Stimulated activated CD4-positive, alpha-beta T cell treated with anti-CD3 and anti-CD28 coated beads, Interleukin-1b, Interleukin-23, amount 100 ng/mL, for 1 hour (primary cell): ENCODE measurements at places on chromosomes 12 and 14.

DNA sequence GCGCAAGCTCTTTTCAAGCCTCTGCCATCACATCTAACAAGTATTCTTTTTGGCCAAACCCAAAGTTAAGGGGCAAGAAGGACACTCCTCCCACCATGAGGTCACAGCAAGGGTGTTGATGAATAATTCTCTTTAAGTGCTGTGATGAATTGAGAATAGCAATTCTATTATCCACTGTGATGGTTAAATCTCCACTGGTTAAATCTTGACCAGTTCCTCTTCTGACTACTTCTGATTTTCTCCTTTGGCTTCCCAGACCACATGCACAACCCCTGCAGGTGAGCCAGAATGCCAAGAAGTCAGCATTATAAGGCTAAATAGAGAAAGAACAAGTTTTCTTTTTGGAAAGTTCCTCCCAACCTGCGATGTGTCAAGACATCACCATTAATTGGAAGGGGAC, 90.6 kb upstream of the BCL2L14 start:
- DNase-seq, result no peak

DNA sequence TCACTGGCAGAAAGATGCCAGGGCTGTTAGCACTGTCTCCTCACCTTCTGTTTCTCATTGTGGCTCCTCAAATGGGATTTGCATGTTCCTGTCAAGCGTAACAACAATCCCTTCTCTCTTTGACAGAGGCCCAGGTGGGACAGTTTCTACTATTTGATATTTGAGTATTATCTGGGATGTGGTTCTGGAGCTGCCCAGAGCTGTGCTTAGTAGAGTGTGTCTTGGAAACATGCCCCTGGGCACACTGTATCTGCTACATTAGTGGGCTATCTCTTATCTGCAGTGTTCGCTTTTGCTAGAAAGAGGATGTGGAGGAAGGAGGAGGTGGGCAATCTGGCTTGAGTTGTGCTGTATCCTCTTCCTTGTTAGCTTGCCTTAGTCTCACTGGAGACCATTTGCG, 3.8 kb upstream of the ACADS start:
- DNase-seq, result no peak

DNA sequence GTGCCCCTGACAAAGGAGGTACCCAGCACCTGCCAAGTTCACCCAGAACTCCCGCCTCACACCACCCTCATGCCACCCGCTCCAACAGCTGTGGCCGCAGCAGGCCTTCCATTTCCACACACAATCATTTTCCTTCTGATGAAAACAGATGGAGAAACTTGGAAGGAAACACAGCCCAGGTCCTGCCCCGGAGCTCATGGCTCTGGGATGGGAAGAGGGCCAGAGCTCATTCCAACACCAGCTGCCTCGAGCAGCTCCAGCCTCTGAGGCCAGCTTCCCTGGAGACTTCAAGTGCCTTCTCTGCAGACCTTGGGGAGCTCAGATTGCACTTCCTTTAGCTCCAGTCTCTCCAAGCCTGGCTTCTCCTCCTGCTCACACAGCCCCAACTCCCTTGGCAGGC, 55.1 kb upstream of the CMKLR1 start:
- DNase-seq, result no peak

- DNase-seq, result no peak
Observed at GRCh38 chr14:55354500-55354899, 57.1 kb downstream of the ATG14 start.

GRCh38 chr14:22794551-22794951, 20.7 kb downstream of the SLC7A7 start:
- no peak for DNase-seq

GRCh38 chr14:100132903-100133510, 26.4 kb downstream of the DEGS2 start:
- no peak for DNase-seq

DNA sequence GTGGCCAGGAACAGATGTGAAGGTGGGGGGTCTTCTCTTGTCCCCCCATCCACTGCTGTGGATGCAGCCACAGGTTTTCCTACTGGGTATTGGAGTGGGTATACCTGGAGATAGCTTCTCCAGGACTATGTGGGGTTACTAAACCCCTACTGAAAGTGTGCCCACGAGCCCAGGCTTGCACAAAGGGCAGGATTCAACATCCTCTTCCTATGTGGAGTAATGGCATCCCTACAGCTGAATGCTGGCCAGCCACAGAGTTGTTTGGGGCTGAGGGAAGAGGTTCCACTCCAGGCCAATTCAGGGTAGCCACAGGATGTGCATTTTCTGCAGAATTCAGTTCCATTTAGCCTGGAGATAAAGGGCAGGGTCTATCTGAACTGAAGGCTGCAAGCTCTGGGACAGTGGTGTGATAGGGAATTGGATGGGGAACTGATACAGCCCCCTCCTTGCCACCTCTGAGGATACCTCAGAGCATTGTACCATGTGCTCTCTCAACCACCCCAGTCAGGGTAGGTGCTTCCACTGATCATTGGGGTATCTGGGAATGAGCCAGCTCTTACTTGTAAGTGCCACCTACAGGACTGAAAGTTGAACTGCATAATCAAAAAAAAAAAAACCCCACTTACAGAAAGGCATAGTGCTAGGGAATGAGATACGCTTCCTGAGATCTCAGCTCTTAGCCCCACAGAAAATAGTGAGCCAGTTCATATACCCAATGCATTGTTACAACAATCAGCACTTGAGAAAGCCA, 187.1 kb downstream of the KITLG start:
- no peak for DNase-seq

GRCh38 chr12:126936181-126936851, 1330.7 kb upstream of the TMEM132C start:
- DNase-seq, result no peak

DNA sequence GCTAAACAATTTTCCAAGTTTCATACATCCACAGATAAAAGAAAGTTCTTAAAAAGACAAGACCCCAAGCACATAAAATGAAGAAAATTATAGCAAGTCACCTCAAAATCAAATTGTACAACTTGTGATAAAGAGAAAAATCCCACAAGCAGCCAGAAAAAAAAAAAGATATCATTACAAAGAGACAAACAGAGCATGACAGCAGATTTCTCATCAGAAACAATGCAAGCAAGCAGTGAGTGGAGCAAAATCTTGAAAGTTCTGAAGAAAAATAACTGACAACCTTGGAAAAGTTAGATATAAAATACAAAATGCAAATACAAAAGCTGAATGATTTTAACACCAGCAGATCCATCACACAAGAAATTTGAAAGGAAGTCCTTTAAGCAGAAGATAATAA, 194.5 kb upstream of the SOX5 start:
- DNase-seq, result no peak

DNA sequence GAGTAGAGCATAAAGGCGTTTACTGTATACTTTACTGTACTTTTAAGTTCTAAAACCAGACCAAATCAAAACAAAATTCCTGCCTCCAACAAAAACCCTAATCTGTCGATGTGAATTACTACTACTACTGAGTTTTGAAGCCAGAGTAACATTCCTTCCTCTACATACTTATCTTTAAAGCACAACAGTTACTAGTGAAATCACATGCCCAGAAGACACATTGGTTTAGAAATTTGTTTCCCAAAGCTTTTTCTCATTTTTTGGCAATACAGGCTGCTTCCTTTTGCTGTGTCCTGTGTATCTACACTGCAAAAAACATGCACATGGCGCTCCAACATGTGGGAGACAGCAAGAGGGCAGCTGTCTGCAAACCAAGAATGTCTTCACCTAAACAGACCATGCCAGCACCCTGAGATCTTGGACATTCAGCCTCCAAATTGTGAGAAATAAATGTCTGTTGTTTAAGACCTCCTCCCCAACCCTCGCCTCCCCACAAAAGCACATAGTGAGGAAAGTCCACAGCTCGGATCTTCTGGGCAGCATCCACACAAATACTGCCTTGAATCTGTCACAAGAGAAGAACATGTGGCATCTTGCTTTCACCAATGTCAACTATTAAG, 21.1 kb downstream of the SETD3 start:
- no peak for DNase-seq

DNA sequence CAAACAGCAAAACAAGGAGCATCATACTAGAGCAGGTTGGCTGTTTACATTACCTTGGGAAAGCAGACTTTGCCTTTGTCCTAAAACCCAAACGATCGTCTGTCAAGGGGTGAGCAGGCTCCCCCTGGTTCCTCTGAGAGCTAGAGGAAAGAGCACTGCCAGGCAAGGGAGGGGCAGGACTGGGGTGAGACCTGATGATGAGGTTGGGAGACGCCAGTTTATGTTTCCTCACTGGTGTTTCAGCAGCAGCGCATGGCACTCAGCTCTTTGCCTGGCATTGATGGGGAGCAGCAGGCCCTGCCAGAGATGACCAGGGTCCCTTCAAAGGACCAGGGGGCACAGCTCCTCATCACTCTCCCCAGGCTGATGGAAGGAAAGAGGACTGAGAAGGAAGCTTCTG, 7.9 kb upstream of the KRT2 start:
- no peak for DNase-seq

DNA sequence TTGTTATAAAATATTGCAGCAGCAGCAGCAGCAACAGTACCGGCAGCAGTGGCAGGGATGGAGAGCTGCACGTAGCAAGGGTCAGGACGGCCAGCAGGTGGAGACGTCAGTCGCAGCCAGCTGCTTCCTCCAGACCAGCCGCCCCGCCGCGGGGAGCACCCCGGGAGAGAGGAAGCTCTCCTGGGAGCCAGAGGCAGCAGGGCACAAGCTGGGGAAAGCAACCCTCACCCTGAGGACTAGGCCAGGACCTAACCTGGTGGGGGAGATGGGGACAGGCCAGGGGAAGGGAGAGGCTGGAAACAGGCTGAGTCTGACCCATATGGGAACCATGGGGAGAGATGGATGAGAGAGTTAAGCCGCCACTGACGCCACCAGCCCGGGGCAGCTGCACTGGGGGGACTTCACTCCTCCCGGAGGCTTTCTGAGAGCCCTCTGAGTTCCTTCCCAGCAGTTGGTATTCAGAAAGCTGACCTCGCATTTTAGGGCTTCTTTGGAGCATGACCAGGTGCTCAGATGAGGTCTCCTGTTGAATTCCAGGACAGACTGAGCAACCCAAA, 56.3 kb downstream of the SPTB start:
- peak; percentile 29 for DNase-seq

DNA sequence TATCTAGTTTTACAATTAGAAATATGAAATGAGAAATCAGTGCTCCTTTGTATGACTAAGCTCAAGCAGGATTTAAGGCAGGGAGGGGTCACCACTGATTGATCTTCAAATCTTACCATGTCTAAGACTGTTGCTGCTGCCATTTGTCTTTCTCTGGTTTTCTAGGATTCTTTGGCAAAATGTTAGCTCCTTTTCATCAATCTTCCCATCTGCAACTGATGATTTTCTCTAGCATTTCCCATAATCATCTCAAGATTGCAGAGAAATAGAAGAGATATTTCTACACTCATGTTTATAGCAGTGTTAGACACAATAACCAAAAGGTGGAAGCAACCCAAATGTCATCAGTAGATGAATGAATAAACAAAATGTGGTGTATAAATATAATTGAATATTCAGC, 175.0 kb downstream of the RAD51B start:
- no peak for DNase-seq

DNA sequence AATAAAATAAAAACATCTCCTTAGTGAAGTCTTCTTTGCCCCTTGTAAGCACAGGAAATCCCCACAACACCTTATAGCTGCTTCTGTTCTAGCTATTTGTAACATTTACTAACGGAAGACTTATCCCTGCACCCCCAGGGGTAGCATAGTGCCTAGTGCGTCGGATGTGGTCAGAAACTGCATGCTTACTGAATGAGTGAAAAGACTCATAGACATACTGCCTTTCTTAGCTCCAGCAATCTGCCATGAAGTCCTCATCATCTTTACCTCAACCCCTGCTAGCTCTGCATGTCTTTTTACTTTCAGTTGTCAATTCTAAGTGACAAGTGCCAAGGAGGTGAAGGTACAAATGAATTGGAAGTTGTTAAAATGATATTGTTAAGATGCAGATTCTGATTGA, 12.9 kb downstream of the RIOX1 start:
- DNase-seq, result no peak
